Islet precursor cell (in vitro differentiated cells): ENCODE measurements at places on chromosomes 7 and 10.

- peak; percentile 57 for DNase-seq
These were observed 115.6 kb downstream of the TSPAN12 start for GRCh38 chr7:120742372-120742771.

GRCh38 chr10:396107-396506 lies 260.9 kb downstream of the ZMYND11 start:
- no peak for DNase-seq

- DNase-seq: no peak
These were observed 383.4 kb downstream of the GATA3 start for GRCh38 chr10:8437896-8438295.

- DNase-seq: peak; percentile 51
These were observed 499 bp downstream of the GAL3ST4 start for GRCh38 chr7:100167912-100168323.

GRCh38 chr10:86613905-86614304 lies 40.4 kb upstream of the OPN4 start:
- DNase-seq: no peak

GRCh38 chr10:49615721-49616120 lies 1.9 kb downstream of the CHAT start:
- DNase-seq: peak; percentile 55

DNA sequence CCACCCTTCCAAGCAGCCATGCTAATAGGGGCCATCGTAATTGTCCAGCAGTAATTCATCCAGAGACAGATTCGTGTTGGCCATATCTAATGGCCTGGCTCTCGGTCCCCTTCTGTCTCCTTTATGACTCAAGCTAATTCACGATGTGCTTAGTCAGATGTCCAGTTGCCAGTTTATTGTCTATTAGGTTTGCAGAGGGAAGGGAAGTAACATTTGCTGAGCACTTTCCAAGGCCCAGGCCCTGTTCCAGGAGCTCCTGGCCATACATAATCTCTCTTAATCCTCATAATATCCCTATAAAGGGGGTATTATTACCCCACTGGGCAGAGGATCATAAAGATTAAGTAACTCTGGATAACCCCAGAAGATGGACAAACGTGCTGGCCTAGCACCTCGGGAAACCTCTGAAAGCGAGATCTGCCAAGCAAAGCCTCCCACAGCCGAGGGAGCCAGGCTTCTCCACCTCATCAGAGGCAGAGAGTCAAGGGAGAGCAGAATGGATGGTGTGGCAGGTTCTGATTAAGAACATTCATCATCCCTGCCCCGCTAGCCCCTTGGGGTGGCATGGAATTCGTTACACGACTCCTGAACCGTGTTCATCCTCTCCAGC lies 153.7 kb downstream of the PLXNA4 start:
- DNase-seq: peak; percentile 60

- peak; percentile 54 for DNase-seq
These were observed 11.6 kb downstream of the GCK start for GRCh38 chr7:44177570-44178131.

GRCh38 chr10:104639590-104640338 lies 1.3 kb upstream of the SORCS3 start:
- peak; percentile 68 for DNase-seq

DNA sequence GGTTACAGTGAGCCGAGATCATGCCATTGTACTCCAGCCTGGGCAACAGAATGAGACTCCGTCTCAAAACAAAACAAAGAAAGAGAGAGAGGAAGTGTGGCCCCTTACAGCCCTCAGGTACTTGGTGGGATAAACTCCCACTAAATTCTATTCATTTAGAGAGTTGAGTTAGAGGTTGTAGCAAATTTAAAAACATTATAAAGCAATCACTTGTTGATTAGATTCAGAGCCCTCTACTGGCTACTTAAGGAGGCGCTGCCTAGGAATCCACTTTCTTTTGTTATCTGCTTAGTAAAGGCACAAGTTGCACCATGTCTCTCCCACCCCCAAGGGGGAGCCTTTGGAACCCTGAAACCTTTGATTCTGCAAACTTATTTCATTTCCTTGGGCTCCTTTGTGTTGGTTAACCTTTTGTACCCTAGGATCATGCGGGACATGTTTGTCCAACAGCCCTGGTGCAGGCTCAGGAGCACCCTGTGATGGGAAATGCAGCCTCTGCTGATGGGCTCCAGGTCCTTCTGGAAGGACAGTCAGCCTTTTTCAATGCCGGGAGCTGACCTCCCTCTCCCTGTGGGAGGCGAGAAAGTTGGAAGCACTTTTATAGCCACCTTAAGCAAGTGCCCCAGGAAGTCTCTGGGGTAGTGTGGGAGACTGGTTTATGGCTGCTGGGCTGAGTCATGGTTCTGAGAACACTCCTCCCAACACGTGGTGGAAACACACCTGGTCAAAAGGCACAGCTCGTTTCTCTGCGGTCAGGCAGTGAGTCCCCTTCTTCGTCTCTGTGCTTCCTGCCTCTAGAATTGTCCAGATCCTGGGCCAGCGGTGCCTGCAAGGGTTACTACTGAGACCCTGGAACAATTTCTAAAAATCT lies 2.3 kb downstream of the HKDC1 start:
- DNase-seq: peak; percentile 97

GRCh38 chr7:157973971-157974677 lies 613.5 kb downstream of the PTPRN2 start:
- DNase-seq: no peak

DNA sequence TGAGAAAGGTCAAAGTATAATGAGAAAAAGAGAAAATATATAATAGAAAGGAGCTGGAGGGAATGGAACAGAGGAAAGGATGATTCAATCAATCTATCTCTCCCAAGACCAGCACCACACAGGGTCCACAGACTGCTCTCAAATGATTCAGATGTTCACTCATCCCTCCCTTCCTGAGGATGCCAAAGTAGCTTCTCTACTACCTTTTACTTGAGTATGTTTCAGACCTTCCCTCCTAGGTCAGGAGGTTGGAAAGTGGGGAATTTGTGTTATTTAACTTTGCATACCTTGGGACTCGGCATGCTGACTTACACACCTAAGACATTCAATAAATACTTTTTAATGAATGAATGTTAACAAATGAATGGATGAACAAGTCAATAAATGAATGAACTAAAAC lies 30.6 kb downstream of the CPVL start:
- no peak for DNase-seq

- peak; percentile 85 for DNase-seq
These were observed at the start of gene PPP1R3C for GRCh38 chr10:91632671-91633550. Gene PPP1R3C (minus strand): TSS chr10:91633071. CDS start chr10:91632969, 102 bp downstream.

DNA sequence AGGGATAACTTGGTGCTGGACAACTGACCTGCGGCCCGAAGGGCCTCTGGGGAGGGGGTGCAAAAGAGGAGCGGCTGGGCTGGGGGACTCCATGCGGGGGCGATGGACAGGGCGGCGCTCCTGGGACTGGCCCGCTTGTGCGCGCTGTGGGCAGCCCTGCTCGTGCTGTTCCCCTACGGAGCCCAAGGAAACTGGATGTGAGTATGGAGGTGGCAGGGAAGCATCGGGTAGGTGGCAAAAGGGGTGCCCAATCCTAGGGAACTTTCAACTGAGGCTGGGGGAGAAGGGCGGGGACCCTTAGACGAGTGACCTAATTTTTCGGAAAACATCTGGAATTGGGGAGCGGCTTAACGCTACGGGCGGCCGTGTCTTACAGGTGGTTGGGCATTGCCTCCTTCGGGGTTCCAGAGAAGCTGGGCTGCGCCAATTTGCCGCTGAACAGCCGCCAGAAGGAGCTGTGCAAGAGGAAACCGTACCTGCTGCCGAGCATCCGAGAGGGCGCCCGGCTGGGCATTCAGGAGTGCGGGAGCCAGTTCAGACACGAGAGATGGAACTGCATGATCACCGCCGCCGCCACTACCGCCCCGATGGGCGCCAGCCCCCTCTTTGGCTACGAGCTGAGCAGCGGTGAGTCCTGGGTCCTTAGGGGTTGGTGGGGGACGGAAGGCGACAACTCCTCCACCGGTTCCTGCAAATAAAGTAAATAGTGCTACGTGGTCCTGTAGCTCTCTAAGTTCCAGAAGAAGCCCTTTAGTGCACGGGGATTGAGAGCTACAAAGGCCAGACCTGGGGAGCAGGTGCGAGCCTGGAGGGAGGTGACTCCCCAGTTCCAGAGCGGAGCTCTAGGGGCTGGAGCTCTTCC lies 622 bp downstream of the WNT16 start:
- DNase-seq: peak; percentile 78

- no peak for DNase-seq
These were observed 81.7 kb upstream of the NRP1 start for GRCh38 chr10:33416209-33416608.

DNA sequence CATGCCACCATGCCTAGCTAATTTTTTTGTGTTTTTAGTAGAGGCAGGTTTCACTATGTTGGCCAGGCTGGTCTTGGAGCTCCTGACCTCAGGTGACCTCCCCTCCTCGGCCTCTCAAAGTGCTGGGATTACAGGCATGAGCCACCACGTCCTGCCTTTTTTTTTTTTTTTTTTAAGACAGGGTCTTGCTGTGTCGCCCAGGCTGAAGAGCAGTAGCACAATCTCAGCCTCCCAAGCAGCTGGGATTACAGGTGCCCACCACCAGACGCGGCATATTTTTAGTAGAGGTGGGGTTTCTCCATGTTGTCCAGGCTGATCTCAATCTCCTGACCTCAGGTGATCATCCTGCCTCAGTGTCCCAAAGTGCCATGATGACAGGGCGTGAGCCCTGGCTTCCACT lies 14.4 kb upstream of the SRPK2 start:
- no peak for DNase-seq

GRCh38 chr10:64534616-64535015 lies 1013.4 kb downstream of the REEP3 start:
- DNase-seq: no peak

DNA sequence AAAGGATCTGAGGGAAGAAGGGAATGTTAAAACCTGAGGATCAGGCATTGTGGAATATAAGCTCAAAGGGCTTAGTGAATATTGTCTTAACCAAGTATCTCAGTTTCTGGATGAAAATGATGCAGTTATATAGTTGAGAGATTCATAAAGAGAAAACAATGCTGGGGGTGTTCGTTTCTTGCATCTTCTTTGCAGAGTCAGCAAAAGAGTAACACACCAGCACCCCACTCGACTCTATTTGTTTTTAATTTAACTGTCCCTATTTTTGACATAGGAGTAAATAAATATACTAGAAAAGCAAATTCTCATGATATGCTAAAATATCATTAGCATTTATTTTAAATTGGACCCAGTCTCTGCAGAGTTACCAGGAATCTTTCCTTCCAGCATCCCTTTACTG lies 7.6 kb upstream of the OIT3 start:
- no peak for DNase-seq

DNA sequence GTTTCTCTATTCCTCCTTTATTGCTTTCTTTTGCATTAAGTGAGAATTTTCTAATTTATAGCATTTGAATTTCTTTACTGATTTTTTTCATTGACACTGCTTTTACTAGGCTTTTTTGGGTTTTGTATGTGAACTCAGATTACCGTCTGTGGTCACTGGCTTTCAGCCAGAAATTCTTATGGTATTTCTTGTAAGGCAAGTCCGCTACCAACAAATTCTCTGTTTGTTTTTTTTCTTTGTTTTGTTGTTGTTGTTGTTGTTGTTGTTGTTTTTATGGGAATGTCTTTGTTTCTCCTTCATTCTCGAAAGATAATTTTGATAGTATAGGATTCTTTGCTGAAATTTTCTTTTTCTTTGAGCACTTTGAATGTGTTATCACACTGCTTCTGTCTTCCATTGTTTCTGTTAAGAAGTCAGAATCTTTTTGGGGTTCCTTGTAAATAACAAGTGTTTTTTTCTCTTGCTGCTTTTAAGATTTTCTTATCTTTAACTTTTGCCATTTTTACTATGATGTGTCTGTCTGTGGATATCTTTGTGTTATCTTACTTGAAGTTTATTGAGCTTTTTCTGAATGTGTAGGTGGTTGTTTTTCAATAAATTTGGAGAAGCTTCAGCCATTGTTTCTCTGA lies 7.2 kb downstream of the NET1 start:
- DNase-seq: no peak

DNA sequence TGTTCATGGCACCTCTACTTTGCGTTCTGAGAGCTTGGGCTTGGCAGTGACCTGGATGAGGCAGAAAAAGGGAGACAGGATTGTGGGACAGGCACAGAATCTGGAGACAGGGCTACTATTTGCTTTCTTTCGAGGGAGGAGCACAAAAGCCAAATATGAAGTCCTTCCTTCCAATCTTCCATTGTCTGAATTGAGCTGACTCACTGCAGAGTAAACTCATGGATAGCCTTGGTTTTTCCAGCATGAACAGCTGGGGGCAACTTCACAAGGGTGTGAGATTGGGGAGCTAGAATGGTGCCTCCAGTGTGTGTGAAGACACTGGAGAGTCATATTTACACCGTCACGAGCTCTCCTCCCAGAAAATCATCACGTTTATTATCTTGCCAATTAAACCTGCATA lies 55.6 kb upstream of the NRP1 start:
- DNase-seq: no peak

GRCh38 chr7:32347244-32347828 lies 142.8 kb downstream of the LSM5 start:
- no peak for DNase-seq

- DNase-seq: no peak
These were observed 24.4 kb upstream of the CHST15 start for GRCh38 chr10:124117833-124118232.

DNA sequence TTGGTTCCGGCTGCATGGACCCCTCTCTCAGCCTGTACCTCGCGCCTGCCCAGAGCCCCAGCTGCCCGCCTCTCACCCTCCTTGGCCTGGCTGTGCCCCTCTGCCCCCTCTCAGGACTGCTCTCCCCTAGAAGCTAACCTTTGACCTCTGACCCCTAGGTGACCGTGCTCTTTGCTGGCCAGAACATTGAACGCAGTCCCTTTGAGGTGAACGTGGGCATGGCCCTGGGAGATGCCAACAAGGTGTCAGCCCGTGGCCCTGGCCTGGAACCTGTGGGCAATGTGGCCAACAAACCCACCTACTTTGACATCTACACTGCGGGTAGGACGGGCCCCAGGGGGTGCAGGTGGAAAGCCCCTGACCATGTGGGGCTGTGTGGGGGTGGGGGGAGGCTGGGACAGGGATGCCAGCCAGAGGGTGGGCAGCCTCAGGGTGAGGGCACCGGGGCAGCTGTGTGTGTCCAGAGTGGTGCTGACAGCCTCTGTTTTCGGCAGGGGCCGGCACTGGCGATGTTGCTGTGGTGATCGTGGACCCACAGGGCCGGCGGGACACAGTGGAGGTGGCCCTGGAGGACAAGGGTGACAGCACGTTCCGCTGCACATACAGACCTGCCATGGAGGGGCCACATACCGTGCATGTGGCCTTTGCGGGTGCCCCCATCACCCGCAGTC lies 8.0 kb downstream of the FLNC start:
- DNase-seq: no peak

DNA sequence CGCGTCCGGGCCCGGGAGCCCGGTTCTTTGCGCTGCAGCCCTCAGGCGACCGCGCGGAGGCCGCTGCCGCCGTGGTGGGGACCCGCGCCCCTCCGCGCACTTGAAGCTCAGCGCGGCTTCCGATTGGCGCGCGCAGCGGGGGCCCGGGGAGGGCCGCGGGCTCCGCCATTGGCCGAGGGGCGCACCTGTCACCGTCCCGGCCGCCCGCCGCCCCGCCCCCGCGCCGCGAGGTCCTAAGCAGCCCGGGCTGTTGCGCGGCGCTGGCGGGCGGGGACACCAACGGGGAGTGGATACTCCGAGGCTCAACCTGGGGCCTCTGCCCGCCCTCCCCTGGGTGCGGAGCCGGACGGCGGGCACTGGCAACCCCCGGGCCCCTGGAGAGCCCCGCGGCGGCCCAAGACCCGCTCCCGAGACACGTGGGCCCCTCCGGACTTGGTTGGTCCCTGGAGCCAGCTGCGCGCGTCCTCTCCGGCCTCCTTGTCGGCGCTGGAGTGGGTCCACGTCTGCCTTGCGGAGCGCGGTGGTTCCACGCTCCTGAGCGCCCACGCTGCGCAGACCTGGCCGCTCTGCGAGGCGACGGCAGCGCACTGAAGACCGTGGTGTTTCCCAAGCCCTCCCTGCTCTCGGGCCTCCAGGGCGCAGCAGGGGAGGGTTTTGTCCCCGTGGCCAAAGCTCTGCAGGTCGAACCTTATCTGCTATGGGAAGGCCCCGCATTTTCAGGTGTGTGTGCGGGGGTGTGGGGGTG lies at the start of gene MNX1:
Gene MNX1 (minus strand): TSS at position 76 of the 745 bp plus-strand sequence. CDS start 313 bp downstream, outside the sequence.
- DNase-seq: peak; percentile 86
